Upper lobe of right lung (tissue), 1 donor: ENCODE measurements at places on chromosomes 6 and 20.

- DNase-seq, result no peak
These were observed 24.5 kb downstream of the BCAS4 start for GRCh38 chr20:50819349-50819748.

DNA sequence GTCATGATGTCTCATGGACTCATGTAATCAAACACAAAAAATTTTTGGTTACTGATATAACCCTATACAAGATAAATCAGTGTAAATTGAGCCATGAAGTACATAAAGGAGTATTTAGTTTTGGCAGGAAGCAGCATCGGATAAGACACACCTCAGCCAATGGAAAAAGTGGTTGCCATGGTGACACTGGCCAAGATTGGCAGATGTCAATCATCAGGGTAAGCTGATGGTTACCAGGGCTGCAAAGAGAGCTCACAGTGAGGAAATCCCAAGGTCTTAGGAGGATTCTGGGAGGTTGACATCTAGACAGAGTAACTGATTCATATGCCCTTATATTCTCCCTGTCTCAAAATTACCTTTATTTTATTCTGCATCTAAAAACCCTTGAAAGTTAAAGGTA, 203.8 kb upstream of the PCSK2 start:
- DNase-seq, result no peak

- DNase-seq, result no peak
These were observed 32.2 kb upstream of the ARFGEF2 start for GRCh38 chr20:48889140-48889790.

DNA sequence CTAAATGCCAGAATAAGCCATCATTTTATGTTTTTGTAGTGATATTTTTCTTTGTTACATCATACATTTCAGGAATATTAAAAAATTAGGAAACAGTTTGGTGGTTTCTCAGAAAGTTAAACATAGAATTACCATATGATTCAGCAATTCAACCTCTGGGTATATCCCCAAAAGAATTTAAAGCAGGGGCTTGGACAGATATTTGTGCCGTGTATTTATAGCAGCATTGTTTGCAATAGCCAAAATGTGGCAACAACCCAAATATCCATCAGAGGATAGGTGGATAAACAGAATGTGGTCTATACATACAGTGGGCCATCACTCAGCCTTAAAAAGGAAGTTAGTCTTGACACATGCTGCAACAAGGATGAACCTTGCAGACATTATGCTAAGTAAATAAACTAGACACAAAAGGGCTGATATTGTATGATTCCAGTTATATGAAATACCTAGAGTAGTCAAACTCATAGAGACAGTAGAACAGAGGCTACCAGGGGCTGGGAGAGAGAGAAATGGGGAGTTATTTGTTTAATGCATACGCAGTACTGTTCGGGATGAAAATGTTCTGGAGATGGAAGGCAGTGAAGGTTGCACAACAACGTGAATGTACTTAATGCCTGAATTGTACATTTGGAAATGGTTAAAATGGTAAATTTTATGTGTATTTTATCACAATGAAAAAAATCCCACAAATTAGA, 18.9 kb upstream of the TRAF3IP2 start:
- DNase-seq, result no peak

DNA sequence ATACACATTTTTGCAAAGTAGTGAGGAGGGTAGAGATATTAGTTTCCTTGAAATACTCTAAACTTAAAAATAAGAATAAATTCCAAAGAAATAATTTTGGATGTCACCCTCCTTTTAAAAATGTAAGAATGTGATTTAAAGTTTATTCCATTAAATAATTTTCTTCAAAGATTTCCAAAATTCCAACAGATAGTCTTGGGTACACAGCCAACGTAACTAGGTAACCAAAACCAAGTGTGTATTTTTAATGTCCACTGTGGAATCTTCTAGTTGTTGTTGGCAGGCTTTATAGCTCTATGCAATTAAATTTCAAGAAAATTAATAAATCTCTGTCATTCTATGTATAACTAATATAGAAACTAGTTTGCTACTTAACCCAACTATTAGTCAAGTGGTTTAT, 101.3 kb downstream of the COL21A1 start:
- DNase-seq, result no peak

DNA sequence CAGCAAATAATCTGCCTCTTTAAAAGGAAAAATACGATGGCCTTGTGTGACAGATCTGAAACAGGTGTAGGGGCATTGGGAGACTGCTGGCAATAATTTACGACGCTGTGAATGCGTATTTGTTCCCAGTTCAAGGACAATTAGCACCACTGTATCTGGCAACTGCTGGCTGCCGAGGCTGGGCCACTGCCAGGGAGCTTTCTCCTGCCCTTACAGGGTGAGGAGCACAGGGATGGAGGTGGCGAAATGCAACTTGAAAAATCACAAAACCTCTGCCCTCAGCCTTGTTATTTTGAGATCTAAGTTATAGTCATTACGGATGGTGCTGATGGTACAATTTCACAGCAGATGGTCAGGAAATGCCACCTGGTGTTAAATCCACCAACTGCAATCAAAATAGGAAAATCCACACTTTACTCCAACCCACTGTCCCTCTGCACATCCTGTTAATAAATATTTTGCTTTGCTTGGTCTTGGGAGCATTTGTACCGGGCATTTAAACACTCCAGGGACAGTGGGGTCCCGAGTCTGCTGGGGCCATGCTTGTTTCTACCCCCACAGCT, 6.4 kb downstream of the MYLK4 start:
- DNase-seq, result no peak

DNA sequence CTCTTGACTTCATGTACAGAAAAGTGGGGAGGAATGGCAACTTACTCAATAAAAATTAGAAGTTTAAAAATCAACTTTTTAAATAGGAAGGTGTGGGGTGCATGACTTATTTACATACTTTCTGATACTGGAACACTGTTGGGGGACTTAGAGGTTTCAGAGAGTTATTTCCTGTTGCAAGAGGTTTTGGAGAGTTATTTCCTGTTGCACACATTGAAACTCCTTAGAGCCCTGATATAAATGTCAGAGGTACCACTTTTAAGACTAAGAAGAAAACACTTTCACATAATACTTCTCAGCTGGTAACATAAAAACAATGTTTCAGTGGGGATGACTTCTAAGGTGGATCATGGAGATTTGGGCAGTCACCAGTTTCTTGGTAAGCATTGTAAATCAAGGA, 579.9 kb downstream of the MMUT start:
- DNase-seq, result no peak

GRCh38 chr20:4932061-4932460, 69.2 kb downstream of the SLC23A2 start:
- no peak for DNase-seq

DNA sequence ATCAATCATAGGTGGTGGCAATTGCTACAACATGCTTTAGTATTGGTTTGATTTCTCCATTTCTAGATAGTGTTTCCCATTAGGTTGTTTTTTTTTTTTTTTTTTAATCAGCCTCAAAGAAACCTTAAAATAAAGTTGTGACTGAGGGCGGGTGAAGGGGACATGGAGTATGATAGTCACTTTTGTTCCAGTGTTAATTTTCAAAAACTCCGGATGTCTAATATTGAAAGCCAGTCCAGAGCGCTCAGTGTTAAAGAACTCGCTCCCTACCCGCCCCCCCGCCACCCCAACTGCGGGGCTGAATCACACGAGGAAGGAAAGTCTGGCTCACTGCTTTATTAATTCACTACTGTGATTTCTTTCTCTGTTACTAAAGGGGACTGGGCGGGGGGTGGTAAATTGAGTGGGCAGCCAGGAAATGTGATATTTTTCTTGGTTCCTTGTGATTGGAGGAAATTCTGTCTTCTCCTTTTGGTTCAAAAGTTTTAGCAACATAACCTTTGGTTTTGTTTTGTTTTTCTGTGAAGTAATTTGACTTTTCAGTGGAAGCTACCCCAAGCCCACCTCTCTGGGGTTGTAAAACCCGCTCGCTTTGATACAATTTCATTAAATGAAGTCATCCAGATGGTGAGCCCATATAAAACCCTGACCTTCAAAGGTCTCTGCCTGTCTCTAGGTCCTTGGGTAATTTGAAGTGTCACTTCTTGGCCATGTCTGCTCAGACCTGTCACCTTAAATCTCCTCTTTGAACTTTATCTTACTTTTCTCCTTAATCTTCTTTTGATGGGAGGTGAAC, 38.0 kb downstream of the TNFAIP3 start:
- DNase-seq, result no peak

DNA sequence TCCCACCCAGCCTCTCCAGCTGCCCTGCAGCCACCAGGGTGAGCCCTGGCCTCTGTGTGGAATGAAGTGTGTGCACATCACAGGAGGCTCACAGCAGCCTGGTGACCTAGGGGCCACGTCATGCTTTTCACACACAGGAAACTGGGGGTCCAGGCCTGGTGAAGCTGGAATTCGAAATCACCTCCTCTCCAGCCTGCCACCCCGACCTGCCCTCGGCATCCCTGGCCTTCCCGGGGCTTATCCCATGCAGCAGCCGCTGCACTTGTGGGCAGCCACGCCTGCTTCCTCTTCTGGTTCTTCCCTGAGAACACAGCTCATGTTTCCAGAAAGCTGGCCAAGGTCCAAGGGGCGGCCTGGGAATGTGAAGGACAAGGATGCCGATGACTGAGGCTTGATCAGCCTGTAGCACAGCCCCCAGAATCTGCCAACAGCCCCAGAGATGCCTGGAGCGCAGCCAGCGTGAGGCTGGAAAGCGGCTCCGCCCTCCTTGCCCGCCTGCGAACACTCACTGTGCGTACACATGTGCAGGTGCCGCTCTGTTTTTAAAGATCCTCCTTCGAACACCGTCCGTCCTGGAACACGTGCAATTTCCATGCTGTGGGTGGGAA, 4.2 kb upstream of the NTSR1 start:
- DNase-seq, result peak; percentile 77

DNA sequence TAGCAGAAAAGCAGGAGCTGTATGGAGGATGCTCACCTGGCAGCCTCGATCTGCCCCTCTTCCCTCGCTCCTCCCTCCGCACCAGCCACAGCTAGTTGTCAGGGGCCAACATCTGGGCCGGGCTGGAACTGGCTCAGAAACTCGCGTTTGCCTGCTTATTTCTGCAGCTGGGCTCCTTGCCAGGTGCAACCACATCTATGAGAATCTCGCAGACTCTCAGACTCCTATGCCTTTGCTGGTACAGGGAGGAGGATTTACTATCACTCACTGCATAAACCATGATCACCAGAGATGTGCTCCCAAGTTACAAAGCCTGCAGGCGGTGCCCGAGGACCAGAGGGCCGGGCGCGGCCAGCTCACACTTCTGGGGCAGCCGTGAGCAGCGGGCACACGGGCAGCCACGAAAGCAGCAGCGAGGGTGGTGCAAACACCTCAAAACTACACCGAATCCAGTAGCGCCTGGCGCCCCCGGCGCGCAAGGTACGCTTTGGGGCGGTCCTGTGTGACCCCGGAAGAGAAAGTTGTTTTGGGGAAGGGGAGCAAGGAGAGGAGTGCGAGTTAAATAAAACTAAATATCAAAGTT, 577 bp upstream of the LRRC1 start:
- peak; percentile 81 for DNase-seq

DNA sequence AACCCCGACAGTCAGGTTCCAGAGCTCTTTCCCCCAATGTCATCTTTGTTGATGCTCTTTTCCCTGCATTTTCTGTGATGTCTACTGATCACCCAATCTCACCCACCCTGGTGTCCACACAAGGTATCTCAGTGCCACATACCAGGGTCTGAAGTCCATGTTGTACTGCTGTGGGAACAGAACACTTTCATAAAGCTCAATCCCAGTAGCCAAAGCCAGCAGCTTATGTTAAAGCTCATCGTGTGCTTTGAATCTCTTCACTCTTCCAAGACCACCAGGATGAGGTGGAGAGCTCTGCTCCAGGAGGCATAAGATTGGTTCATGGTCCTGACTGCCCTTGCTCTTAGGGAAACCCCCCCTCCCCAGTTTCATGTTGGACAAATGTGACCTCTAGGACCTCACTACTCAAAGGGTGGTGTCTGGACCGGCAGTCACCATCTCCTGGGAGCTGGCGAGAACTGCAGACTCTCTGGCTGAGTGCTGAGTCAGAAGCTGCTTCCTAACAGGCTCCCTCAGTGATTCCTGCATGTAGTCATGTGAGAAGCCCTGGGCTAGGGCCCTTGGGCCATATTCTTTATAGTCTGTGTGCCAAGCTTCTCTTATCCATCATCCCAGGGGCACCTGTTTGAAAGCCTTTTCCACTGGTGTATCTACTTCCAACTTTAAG, 13.4 kb upstream of the CPNE5 start:
- no peak for DNase-seq

DNA sequence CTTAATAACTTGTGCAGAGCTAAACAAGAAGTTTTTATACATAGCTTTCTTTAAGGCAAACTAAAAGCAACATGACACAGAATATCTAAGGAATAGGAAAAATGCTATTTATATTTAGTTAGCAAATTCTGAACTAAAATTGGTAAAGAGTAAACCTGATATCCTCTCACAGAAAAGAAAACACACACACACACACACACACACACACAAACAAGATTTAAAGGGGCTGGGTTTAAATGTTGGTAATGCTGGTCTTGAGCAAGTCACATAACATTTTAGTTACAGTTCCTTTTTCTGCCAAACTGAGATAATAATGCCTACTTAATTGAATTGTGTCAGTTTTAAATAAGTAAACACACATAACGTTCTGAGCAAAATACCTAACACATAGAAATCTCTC, 1.6 kb downstream of the TRDN start:
- DNase-seq, result no peak

DNA sequence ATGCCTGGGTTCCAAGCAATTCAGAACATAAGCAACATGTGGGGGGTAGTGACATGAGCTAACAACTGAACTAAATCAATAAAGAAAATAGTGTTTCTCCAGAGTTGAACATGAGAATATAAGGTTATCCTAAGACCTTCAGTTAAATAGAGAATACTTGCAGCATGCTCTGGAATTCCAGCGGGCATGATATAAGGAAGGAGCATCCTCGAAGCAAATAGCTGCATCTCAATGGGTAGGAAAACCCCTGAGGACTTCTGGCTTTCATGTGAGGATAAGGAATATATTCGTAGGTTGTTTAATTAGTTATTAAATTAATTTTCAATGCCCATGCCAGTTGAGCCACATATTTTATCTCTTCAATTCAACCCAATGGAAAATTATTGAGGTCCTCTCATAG, 631.2 kb upstream of the EPHA7 start:
- no peak for DNase-seq

DNA sequence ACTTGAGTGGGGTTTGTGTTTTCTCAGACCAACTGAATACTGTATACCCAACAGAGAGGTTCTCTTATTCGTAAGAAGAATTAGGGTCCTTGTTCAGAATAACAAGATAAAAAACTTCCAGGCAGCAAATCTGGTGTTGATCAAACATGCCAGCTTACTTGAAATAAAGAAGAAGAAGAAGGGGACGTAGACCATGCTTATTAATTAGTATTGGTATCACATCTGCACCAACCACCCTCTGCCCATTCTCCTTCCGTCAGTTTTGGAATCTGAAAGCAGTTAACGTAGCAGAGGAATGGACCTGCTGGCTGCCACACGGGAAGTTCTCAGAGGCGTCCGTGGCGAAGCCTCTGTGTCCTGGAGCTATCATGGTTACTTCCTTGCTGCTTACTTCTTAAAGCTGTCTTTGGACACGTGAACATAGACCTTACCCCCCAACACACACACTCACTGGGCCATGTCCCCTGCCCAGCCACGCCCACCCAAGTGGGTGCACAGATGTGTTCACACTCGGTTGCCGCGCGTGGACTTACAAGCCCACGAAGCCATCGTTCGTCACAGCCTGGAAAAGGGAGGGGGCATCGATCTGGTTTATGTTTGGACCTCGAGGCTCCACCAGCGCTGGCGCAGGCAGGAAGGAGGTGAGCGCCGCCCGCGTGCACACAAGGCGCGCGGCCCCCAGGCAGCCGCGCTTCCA, 4.1 kb upstream of the DLL1 start:
- no peak for DNase-seq

GRCh38 chr20:37316116-37316774, 26.8 kb downstream of the MANBAL start:
- no peak for DNase-seq

GRCh38 chr6:1201547-1202200, 110.2 kb upstream of the FOXQ1 start:
- no peak for DNase-seq
